ENCODE measurements at places on chromosomes 12 and 14. TPM values are rescaled to one million over a fixed set of nuclear protein-coding genes. Genes with fewer than 3 reads are reported as not detected.

Gene IGF1
- total RNA-seq = not detected

Gene ZNF385A
- total RNA-seq = 23.4 TPM

Gene ERH
- 262 TPM for total RNA-seq

Gene FOXA1
- total RNA-seq = 6.5 TPM

Gene TAS2R31
- 0.27 TPM for total RNA-seq

Gene ANKS1B
- 0.51 TPM for total RNA-seq

Measured in A549 treated with dexamethasone at 1 μM for 4 hours (cell line).